ENCODE measurements at places on chromosomes 7 and 10. TPM values are rescaled to one million over a fixed set of nuclear protein-coding genes. Genes with fewer than 3 reads are reported as not detected.

SPDYE16 gene
- not detected for total RNA-seq

NODAL gene
- total RNA-seq: not detected

KLLN gene
- 0.35 TPM for total RNA-seq

MEIG1 gene
- total RNA-seq: not detected

All from Peyer's patch (tissue), 4 donors.